ENCODE measurements at places on chromosomes 4 and X.

GRCh38 chr4:70895811-70896491, 6.2 kb upstream of the MOB1B start:
- no peak for DNase-seq

- DNase-seq = no peak
Observed at GRCh38 chr4:47217884-47218283, 186.5 kb downstream of the GABRB1 start.

DNA sequence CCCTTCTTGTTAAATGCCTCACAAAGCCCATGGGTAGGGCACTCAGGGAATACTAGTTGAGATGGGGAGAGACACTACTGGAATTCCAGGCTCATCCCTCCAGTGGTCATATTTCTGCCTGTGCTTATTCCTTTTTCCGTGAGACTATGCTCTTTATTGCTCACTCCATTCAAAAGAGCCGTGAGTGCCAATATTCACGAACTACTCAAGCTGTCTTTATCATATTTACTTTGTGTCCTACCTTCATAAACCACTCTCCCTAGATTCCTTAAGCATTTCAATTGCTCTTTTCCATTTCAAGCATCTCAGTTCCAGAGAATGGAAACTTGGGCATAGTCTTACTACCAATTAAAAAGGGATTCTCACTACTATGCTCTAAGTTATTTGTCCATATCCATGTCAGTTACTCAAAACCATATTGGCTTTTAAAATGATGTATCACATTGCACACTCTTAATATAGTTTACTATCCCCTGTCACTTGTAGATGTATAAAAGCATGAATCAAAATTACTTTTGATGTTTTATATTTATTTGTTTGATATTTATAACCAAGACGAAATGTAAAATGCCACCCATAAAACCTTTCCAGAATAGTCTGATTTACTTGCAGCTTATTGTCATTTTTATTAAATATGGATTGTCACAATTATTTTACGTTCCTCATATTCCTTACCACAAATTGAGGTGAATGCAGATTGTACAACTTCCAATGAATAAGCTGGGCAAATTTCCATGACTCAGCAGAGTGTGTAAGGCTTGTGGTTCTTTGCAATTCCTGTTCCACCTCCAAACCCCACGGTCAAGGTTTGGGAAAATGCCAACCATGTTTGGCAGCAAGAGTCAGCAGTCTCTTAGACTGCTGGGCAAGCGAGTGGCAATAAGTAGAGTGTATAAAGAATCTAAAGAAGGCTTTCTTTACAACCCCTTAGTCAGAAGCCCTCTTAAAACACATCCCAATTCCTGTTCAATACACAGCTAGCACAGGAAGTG, 24.4 kb downstream of the ENOX2 start:
- no peak for DNase-seq

DNA sequence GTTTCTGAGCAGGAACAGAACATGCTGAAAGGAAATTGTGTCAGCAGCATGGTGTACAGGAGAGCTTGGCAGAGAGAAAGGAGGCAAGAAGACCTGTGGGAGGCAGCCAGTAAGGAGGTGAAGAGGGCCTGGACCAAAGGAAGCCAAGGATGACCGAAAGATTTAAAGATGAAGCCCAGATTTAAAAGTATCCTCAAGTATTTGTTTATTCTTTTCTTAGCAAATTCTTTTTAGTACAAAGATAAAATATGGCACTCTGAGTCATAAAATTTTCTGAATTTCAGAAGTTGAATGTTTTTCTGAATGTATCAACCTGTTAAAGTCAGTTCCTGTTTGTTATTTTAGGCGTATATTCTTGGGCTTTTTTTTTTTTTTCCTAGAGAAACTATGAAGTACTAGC, 3.5 kb downstream of the PKD2 start:
- no peak for DNase-seq

GRCh38 chr4:138437263-138437851, 195.2 kb upstream of the SLC7A11 start:
- DNase-seq = no peak

DNA sequence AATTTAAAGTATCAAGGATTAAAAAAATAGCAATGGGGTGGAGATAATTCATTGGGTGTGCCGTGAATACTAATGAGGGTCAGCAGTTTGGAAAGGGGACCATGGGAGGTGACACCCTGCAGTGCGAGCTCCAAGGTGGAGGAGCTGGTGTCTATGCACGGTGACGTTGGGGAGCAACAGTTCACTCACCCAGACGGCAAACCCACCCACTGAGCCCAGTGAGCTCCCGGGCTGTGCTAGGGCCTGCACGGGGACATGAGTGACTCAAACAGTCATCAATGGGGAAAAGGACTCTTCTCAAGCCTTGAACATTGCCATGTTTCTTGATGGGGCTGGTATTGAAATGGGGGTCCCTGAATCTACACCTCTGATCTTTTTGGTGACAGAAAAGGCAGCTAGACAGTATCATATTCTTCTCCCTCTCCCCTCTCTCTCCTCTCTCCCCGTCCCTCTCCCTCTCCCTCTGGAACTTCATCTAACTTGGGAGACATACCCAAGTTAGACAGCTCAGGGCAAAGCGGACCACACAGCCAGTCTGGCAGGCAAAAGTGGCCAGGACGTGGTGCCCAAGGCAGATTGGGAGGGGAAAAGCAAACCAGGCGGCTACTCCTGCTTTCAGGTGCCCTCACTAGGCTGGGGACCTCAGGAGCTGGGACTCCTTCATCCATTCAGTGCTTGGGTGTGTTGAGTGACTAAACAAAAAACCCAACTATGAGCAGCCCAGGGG, 26.3 kb upstream of the PPP2R2C start:
- DNase-seq = no peak

- DNase-seq = no peak
Observed at GRCh38 chrX:111260451-111260850, 9.8 kb downstream of the CAPN6 start.

DNA sequence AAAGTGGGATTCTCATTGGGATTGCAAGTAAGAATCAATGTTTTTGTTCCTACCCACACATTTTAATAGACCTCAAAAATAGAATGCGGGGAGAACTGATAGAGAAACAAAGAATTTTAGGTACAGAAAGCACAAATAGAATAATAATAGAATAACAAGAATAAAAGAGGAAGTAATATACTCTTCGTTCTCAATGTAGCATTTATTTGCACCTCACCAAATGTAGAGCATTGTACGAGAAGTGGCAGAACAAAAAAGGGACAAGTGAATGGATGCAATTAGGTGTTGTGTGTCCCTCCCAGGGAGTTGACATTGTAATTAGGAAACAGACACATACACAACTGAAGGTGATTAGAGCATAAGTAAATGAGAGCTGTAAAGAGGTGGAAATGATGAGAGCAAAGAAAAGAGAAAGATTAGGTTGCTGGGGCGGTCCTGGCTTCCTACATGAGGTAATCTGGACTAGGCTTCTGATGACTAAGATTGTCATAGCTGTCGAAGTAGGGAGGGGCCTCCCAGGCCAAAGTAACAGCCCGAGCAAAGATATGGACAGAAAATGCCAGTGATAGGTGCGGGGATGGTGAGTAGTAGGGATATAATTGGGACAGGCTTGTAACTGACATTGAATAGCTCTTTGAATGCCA, 10.4 kb downstream of the RAB9A start:
- DNase-seq = no peak

DNA sequence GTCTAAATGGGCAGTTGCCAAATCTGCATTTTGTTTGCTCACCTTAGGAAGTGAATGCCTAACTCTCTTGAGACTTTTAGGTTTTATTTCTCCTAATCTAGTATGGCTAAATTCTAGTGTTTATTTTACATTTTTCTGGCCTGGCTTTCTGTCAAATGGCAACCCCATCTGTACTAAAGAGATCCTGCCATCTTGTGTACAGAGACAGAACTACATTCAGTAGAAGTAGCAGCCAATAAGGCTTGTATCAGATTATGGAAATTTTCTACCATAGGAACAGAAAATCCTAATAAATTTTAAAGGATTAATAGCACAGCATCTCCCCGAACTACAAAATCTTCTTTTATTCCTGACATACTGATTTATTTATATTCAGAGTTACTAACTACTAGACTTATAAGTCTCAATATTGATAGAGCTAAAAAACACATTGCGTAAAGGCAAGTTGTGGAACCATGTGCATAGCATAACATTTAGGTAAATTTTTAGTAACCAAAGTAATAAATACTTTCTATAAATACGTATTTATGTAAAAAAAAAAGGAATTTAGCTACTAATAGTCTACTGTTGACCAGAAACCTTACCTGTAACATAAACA, 45.5 kb downstream of the TMEM144 start:
- no peak for DNase-seq

- no peak for DNase-seq
Observed at GRCh38 chrX:150361070-150361776, 1.9 kb upstream of the MAMLD1 start.

GRCh38 chr4:101172369-101172768, 175.0 kb downstream of the PPP3CA start:
- DNase-seq = no peak

GRCh38 chrX:69060631-69061408, 104.4 kb downstream of the PJA1 start:
- DNase-seq = no peak

DNA sequence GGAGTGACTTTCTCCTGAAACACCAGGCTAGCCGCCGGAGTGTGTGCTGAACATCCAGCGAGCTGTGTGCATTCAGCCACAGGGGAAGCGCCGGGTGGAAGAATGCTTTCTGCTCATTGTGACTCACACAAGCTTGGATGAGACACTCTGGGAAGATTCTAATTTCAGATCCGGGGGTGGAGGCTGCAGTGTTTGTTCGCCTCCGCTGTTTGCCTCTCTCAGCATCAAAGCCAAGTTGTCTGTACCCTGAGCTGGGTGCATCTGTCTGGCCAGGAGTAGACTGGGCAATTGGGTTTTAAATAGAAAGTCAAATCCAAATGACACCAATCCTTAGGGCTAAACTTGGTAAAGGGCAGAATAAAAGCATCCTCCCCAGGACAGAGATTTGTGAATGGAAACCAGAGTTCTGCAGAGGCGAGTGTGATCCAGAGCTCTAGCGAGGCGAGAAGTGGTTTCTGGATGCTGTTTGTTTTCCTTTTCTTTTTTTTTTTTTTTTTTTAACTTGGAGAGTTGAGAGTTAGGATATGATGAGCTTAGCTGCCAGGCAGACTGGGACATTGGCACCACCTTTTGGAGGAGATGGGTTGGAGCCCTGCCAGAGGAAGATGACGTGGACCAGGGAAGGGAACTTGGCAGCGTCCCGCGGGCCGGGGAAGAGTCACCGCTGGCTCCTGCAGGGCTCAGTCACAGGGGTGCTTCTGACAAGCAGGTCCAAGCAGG, 196.0 kb upstream of the PSAPL1 start:
- DNase-seq = no peak
